ENCODE measurements at places on chromosomes 7 and 10.

DNA sequence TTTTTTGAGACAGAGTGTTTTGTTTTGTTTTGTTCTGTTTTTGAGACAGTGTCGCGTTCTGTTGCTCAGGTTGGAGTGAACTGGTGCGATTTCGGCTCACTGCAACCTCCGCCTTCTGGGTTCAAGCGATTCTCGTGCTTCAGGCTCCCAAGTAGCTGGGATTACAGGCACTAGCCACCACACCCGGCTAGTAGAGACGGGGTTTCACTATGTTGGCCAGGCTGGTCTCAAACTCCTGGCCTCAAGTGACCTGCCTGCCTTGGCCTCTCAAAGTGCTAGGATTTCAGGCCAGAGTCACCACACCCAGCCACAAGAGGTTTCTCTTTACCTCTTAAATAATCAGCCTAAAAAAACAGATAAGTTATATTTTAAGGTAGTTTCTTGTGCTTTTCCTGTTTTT lies 8.7 kb upstream of the ARHGAP12 start:
- DNase-seq, result no peak

DNA sequence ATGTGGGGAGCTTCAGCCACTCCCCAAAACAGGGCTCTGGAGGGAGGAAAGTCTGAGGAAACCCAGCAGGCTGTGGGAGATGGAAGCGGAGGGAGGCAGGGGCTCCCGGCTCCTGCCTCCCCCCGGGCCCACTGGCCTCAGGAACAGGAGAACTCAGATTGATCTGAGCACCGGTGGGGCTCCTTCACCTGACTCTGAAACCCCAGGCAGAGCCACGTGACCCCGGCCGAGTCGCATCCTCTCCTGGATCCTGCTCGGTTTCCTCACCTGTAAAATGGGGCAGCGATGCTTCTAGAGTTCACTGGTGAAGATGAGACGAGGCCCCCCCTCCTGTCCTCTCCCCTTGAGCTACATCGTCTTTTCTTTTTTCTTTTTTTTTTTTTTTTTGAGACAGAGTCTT lies 33.6 kb downstream of the TCERG1L start:
- no peak for DNase-seq

DNA sequence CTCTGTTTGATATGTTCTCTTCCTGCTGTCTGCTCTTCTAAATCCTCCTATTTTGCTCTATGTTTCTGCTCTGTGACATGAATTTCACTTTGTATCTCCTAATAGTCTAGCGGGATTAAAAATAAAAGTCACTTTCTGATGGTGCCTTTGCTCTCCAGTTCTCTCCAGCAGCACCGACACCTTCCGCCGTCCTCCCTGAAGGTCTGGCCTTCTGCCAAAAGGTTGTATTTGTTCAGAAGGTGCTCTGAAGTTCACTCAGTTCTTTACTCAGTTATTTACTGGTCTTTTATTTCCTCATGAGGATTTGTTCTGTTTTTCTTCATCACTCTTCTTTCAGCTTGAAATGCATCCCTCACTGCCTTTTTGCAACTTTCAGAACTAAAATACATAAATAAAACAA lies 11.2 kb upstream of the EPHA1 start:
- DNase-seq, result no peak

GRCh38 chr7:51034521-51035264 lies 252.0 kb upstream of the GRB10 start:
- DNase-seq, result no peak

GRCh38 chr7:46848944-46849343 lies 733.0 kb downstream of the TNS3 start:
- DNase-seq, result no peak

- DNase-seq, result no peak
Observed at GRCh38 chr7:140404565-140405065, 757 bp downstream of the RAB19 start.
